ENCODE measurements at places on chromosomes 16 and 17.

GRCh38 chr17:36934692-36935630 lies 2.3 kb upstream of the LHX1 start:
- DNase-seq = no peak

GRCh38 chr17:73506470-73507435 lies 137.5 kb downstream of the SDK2 start:
- no peak for DNase-seq

DNA sequence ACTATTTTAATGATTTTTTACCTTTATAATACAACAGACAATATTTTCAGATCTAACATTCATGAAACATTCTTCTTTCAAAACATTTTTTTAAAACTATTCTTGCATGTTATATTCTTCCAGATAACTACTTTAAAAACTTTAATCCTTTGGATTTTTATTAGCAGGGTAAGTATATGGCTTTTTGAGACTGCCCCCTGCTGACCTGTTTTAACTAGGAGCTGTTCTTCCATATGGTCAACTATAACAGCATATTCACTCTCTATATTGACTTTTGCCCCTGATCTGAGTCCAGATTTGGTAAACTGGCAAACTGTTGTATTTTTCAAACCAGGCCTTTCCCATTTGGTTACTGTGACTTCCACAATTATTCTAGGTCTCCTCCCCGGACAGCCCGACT lies 16.5 kb downstream of the ZNF18 start:
- DNase-seq = no peak

DNA sequence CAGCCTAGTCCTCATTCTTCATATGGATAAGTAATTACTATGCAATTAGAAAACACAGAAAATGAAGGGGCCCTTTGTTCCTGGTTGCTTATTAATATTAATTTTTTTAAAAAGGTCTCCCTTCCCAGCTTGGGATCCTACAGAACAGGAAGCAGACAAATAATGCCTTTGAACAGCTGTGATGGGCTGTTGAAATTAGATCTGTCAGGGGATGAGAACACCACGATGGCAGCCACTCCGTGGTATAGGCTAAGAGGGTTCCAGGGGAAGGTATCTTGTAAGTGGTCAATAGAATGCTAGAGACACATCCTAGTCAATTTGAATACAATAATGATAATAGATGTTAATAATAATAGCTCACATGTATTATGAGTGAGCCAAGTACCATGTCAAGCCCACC lies 83.1 kb downstream of the CCDC182 start:
- no peak for DNase-seq

DNA sequence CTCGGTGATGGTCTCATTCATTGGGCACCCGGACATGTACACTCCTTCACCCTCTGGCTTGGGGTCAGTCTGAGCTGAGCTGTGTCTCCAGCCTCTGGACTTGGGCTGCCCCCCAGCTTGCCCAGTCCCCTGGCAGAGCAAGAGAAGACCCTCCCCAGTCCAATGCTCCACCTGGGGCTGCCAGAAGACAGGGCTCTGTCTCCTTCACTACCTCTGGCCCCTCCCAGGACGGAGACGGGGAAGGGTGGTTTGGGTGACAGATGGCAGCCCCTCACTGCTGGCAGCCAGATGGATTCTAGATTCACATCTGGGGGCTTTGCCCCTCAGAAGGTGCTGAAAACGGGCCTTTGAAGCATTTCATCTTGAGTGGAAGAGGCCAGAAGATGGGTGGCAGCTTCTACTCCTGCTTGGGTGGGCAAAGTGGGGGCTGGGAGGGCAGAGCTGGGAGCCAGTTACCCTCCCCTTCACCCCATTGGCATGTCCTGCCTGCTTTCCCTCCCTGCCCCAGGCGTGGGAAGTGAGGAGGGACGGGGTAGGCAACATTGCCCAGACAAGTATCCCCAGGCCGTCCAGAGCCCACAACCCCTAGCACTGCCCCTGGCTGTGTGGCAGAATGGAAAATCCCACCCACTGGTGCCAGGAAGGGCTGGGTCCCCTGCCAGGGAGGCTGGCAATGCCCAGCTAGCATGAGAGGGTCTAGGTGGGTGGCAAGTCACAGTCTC lies 13.9 kb downstream of the NGFR start:
- DNase-seq = no peak

GRCh38 chr17:20189302-20189701 lies 180.1 kb downstream of the SPECC1 start:
- DNase-seq = no peak

GRCh38 chr16:20903899-20904506 lies 3.4 kb downstream of the LYRM1 start:
- no peak for DNase-seq

- peak; percentile 21 for DNase-seq
These were observed 6.9 kb downstream of the PHOSPHO1 start for GRCh38 chr17:49223517-49224197.

DNA sequence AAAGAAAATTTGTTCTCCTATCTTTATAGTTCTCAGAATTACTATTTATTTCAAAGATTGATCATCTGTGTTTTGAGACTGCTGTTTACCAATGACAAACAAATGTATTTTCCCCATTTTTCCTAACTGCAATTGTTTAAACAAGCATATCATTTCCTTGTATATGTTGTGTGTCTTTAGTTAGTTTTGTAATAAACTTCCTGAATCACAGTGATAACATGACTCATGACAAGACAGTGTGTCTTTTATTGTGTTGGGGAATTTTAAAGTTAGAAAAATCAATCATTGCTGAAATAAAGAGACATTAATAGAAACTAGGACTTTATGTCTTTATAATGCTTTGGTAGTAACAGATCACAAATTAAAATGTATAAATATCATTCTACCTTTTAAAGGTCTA lies 348.5 kb downstream of the KCNJ2 start:
- DNase-seq = no peak

DNA sequence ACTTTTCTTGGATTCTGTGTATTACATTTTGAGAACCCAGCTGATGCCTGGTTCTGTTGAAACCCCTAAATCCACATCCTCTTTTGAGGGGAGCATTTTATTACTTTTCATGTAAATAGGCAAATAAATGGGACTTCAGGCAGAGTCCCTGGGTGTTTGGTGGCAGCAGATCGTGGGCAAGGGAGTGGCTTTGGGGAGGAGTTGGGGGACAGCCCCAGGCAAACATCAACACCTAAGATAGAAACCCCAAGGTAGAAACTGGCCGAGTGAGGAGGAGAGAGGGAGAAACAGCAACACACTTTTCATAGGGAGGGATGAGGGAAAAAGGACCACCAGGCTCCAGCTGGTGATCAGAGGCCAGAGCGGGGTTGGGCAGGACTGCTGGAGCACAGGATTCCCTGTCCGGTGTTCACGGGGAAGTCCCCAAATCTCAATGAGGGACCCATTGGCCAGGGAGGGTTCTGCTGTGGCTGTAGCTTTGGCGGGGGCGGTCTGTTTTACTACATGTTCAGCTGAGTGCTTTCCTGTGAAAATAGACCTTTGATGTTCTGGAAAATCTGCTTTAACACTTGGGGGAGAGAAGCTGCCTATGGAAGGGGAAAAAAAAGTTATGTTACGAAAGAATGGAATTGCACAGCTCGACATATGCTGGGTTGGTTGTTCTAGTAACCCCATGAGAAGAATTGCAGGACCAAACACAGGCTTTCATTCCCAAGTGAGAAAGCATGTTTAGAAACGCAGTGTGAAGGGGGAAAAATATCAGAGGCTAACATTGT lies 46.6 kb downstream of the MSI2 start:
- no peak for DNase-seq

DNA sequence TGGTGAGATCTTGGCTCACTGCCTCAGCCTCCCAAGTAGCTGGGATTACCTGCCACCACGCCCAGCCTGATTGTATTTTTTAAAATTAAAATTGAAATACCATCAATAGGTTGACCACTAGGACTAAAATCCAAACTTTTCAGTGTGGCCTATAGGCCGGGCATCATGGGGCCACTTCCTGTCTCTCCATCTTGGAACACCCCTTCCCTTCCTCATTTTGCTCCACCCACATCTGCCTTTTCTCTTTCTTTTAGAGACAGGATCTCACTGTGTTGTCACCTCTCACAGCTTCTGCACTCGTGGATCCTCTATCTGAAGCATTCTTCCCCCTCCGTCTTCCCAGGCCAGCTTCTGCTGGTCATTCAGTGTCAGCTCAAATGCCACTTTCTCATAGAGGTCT lies 57.0 kb downstream of the BMERB1 start:
- no peak for DNase-seq

GRCh38 chr16:7644176-7644575 lies 311.5 kb downstream of the RBFOX1 start:
- no peak for DNase-seq

- DNase-seq = no peak
These were observed 7.8 kb upstream of the TEX2 start for GRCh38 chr17:64270885-64271284.

- no peak for DNase-seq
These were observed 95.9 kb downstream of the RPTOR start for GRCh38 chr17:80640366-80641084.

- DNase-seq = no peak
These were observed 7.2 kb downstream of the SLC43A2 start for GRCh38 chr17:1621273-1621954.

- no peak for DNase-seq
These were observed 789 bp upstream of the CCDC57 start for GRCh38 chr17:82213251-82214011.

- DNase-seq = peak; percentile 81
These were observed 22.1 kb downstream of the VAC14 start for GRCh38 chr16:70778901-70779309.

DNA sequence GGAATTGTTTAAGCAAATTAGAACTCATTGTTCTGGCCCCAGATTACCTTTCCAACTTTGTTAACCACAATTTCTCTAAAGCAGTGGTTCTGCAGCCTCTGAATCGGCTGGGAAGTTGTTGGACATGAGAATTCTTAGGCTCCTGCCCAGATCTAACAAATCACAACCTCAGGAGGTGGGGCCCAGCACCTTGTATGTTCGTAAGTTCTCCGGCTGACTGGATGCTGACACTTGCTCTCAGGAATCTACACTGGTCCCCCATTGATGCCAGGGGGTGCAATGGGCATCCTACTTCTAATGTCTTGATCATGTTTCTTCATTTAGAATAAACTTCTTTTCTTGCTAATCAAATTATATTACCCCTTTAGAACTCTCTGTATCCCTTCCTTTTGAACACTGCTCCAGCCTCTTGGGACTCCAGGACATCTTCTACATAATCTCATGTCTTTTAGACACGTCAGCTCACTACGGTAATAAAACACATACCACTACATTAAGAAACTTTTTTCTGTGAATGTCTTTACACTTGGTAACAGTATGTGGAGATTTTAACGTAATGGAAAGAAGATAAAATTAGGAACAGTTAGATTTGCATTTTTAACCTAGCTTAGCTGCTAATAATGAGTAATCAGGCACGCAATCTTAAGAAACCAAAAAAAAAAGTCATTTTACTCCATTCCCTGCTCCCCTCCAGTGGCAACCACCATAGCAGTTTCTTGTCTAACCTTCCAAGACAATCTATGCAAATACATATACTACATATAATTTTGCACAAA lies 143.2 kb downstream of the ITFG1 start:
- DNase-seq = no peak

DNA sequence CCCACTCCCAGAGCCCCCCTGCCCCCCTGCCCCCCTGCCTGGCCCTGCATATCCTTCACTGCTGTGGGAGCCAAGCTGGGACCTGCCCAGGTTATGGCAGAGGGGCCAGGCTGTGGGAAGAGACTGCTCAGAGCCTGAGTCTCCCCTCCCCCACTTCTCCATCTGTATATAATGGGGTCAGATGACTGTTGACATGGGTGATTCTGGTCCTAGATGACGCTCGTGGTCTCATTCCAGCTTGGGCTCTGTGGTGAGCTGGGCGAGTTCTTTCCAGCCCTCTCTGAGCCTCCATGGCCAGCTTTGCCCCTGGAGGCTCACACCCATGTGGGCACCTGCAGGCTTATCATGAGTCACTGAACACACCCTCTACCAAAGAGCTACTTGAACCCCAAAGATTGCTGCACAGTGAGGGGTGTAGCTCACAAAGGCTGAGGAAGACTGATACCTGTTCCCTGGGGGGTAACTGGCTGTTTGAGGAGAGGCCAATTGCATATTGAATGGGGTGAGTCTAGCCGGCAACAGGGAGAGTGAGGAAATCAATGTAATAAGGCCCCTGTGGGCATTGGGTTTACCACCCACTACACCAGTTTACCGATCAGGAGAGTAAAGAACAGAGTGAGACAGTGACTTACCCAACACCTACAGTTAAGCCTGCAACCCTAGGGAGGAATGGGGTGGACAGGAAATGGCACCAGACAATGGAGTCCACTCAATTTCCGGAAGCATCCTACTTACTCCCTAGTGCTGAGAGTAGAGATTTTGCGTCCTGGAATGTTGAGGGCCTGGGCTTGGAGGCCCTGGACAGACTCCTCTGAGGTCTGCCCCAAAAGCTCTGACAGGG lies 4.2 kb upstream of the SREBF1 start:
- no peak for DNase-seq

- DNase-seq = no peak
These were observed 140.6 kb downstream of the RAB11FIP4 start for GRCh38 chr17:31532081-31532480.

- DNase-seq = no peak
These were observed 1.7 kb downstream of the VTN start for GRCh38 chr17:28368306-28368831.

GRCh38 chr17:7019839-7020519 lies 2.9 kb upstream of the BCL6B start:
- DNase-seq = no peak

DNA sequence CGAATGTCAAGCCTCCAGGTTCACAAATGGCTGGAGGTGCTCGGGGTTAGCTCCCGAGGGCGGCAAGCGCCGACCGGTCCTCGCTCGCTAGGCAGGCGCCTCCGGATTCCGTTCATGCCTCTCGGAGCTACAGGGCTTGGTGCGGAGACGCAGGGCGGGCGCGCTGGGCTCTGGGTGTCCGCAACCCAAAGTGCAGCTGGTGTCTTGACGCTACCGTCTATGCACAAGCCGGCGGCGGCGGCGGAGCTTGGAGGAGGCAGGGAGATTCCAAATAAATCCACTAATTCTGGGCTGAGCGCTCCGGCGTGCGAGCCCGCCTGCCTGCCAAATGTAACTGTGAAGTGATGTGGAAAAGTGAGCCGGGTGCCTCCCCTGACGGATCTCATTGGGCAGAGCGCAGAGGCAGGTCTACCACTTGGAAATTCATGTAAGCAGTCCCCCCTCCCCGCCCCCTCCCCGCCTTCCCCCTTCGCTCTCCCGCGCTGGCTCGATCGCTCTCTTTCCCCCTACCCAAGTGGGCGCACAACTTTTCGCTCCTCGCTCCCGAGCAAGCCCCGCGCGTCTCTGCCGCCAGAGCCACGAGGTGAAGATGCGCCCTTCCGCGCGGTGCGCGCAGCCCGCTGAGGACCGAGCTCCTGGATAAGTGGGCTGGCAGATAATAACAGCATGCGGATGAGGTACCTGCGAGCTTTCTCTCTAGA lies at the start of gene CDH8:
CDH8 (minus strand) TSS at position 338 of the 701 bp plus-strand sequence. CDS start 15,035 bp downstream, outside the sequence.
- DNase-seq = no peak

Data from HCT116 (cell line).